ENCODE measurements at places on chromosomes 3 and 15.

DNA sequence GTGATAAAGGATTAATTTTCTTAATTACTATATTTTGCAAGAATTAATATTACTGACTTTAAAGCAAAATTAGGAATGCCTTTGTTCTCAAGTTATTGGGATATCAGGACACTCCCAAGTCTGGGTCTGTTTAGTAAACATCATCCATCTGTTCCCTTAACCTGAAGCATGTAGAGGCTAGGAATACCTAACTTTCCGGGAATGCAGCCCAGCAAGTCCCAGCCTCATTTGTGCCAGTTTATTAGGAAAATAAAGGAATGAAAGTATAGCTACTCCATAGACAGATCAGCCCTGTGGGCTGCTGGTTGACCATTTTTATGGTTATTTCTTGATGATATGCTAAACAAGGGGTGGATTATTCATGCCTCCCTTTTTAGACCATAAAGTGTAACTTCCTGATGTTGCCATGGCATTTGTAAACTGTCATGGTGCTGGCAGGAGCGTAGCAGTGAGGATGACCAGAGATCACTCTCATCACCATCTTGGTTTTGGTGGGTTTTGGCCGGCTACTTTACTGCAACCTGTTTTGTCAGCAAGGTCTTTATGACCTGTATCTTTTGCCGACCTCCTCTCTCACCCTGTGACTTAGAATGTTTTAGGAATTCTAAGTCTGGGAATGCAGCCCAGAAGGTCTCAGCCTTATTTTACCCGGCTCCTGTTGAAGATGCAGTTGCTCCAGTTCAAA, 540.2 kb downstream of the NAALADL2 start:
- no peak for DNase-seq

- no peak for DNase-seq
Measured at GRCh38 chr3:115402651-115403050, 220.7 kb upstream of the GAP43 start.

DNA sequence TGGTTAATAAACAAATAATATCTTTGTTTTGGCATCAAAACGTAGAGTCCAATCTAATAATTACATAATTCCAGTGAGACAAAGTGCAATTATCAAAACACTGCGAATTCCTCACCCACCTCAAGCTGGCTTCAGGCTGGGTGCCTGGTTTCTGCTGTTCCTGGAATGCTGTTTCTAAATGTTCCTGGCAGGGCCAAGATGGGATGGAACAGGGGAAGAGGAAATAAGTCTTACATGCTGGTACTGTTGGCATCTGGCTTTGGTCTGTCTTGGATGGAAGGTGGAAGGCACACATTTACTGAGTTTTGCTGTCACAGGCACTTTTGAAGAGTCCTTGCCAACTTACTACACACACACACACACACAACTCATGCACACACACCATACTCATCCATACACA, 101.9 kb upstream of the SLCO3A1 start:
- no peak for DNase-seq

DNA sequence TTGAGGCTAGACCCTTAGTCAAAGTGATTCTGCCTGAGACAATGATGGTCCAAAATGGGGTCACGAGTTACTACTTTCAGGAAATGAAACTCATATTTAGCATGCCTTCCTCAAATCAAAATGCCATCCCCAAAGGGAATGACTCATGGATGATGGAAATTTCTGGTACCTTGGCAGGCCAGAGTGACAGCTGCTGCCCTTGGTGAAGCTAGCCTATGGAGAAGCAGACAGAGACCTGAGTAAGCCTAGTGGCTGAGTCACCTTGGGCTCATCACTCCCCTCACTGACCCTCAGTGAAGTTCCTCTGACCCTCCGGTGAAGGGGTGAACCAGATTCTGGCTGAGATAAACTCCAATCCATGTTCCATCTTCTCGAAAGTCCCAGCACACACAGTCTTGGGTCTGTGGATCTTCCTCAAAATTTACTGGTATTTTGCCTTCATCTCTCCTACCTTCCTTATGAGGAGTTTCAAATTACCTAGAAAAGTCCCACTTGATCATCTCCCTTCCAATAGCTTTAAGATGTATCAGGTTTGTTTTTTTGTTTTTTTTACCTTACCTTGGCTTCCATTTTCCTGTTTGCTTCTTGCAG, 54.5 kb upstream of the ABHD17C start:
- DNase-seq: no peak

DNA sequence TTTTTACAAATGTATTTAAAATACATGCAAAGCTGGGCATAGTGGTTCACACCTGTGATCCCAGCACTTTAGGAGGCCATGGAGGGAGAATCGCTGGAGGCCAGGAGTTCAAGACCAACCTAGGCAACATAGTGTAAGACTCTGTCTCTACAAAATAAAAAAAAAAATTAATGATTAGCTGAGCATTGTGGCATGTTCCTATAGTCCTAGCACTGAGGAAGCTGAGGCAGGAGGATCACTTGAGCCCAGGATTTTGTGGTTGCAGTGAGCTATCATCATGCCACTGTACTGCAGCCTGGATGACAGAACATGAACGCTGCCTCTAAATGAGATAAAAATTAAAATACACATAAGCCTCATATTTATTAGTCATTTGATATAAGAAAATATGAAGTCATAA, 142.8 kb downstream of the TCF12 start:
- DNase-seq: no peak

DNA sequence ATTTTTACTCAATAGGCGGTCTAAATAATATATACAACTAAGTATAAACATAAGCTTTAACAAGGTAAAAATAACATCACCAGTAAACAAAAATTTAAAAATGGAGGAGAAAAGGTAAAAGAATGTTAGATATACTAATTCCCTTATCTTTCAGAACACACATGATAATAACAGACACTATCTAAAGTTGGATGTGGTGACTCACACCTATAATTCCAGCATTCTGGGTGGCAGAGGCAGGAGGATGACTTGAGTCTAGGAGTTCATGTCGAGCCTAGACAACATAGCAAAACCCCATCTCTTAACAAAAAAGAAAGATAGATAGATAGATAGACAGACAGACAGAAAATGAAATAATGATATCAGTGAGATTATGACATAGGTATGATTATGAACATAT, 85.1 kb downstream of the STAG1 start:
- no peak for DNase-seq

DNA sequence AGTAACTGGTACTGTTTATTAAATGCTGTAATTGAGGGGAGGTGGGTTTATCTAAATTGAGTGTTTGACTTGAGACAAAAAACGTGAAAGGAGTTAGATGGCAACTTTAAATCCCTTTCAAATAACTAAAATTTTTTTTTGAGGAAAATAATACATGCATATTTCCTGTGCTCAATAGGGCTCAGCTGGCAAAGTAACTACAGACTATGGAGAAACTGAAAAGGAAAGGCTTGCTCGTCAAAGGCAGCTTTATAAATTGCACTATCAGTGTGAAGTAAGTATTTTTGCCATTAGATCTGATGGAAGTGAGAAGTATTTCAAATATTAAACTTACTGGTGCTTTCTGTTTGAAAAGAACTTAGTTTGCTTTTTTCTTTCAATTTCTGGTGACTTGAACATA, 72.2 kb downstream of the DZIP3 start:
- DNase-seq: peak; percentile 0
